ENCODE measurements at places on chromosomes 12 and 14. TPM values are rescaled to one million over a fixed set of nuclear protein-coding genes. Genes with fewer than 3 reads are reported as not detected.

- no peak overlapping the region for H3K27ac ChIP-seq
- DNase-seq = no peak
- H3K27me3 ChIP-seq = no peaks in the 10 kb centered on the region
- no peaks in the 10 kb centered on the region for H3K36me3 ChIP-seq
- H3K4me3 ChIP-seq = no peak overlapping the region
Observed at GRCh38 chr14:72588521-72588920, 305.4 kb downstream of the DPF3 start.

DNA sequence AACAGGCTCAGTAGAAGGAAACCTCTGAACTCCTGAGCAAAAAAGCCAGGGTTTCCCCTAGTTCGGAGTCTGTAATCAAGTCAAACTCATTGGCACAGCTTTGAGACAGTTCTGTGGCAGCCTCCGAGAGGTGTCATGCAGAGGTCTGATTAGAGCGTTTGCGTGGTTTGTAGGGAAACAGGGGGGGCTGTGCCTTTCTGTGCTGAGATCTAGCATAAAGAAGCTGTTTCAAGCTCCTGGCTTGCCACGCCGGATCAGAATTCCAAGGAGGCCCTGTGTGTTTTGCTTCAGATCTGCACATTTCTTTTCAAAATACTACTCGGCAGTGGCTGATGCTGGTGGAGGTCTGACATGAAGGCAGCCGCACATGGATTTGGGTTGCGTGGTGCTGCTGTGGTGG is 1.7 kb downstream of the CABP1 start:
- no peak for DNase-seq
- peaks cover 17% of the 10 kb centered on the region for H3K4me1 ChIP-seq
- no peak overlapping the region for H3K27ac ChIP-seq
- H3K27me3 ChIP-seq = peaks cover 73% of the 10 kb centered on the region
- H3K36me3 ChIP-seq = no peaks in the 10 kb centered on the region
- no peak overlapping the region for H3K4me3 ChIP-seq

- no peak overlapping the region for H3K4me3 ChIP-seq
- H3K4me1 ChIP-seq = no peaks in the 10 kb centered on the region
- no peaks in the 10 kb centered on the region for H3K27me3 ChIP-seq
- no peaks in the 10 kb centered on the region for H3K36me3 ChIP-seq
- H3K27ac ChIP-seq = no peak overlapping the region
Observed at GRCh38 chr12:102568276-102568675, 87.9 kb upstream of the IGF1 start.

GRCh38 chr12:10673659-10674384 is at the start of gene STYK1:
TSS of gene STYK1 (minus strand) at chr12:10674052. CDS start at chr12:10634618, 39,434 bp downstream.
- H3K4me1 ChIP-seq = peaks cover 6% of the 10 kb centered on the region
- H3K36me3 ChIP-seq = no peaks in the 10 kb centered on the region
- peak within 1 kb of the TSS; percentile 35 for H3K4me3 ChIP-seq
- H3K27me3 ChIP-seq = peaks cover 9% of the 10 kb centered on the region
- no peak within 1 kb of the TSS for H3K27ac ChIP-seq
- DNase-seq = peak; percentile 26

DNA sequence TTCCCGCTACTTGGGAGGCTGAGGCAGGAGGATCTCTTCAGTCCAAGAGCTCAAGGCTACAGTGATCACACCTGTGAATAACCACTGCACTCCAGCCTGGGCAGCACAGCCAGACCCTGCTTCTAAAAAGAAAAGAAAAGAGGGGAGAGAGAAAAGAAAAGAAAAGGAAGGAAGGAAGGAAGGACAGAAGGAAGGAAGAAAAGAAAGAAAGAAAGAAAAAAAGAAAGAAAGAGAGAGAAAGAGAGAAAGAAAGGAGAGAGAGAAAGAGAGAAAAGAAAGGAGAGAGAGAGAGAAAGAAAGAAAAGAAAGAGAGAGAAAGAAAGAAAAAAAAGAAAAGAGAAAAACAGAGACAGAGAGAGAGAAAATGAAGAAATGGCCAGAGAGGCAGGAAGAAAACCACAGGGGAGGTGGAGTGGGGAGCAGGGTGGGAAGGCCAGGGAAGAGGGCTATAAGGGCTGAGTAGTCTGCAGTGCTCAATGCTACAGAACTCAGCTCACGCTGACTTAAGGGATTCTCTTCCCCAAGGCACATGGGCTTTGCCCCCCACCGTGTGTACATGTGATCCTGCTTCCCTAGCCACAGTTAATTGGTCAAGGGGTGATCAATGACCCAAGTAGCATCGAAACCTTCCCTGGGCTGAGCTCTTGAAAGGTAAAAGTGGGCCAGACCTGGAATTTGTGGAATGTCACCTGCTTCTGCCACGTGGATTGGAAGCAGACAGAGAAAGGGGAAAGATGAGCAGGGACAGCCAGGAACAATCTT is 90.4 kb upstream of the TMCC3 start:
- no peaks in the 10 kb centered on the region for H3K4me1 ChIP-seq
- H3K36me3 ChIP-seq = no peaks in the 10 kb centered on the region
- no peak for DNase-seq
- H3K4me3 ChIP-seq = no peak overlapping the region
- no peaks in the 10 kb centered on the region for H3K27me3 ChIP-seq
- no peak overlapping the region for H3K27ac ChIP-seq

GRCh38 chr12:85573635-85574214 is 262.5 kb downstream of the RASSF9 start:
- H3K27ac ChIP-seq = no peak overlapping the region
- no peaks in the 10 kb centered on the region for H3K36me3 ChIP-seq
- no peaks in the 10 kb centered on the region for H3K4me1 ChIP-seq
- no peak for DNase-seq

DNA sequence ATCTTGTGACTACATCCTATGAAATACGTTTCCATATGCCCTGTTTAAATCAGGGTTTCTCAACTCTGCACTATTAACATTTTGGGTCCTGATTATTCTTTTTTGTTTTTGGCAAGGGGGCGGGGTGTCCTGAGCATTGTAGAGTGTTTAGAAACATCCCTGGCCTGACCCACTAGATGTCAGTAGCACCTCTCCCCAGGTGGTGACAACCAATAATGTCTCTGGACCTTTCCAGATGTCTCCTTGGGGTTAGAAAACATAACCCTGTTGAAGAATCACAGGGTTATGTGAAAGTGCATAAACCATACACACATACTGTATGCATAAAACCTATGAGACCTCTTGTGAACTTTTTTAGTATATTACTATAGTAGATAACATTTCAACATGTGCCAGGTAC is 1.4 kb downstream of the ACAD10 start:
- H3K4me1 ChIP-seq = peaks cover 10% of the 10 kb centered on the region
- H3K27me3 ChIP-seq = no peaks in the 10 kb centered on the region
- DNase-seq = no peak
- no peak overlapping the region for H3K27ac ChIP-seq
- no peak overlapping the region for H3K4me3 ChIP-seq
- H3K36me3 ChIP-seq = peaks cover 9% of the 10 kb centered on the region

GRCh38 chr14:69852531-69853321 is 26.5 kb upstream of the SMOC1 start:
- H3K27me3 ChIP-seq = no peaks in the 10 kb centered on the region
- peaks cover 2% of the 10 kb centered on the region for H3K4me1 ChIP-seq
- DNase-seq = no peak
- H3K27ac ChIP-seq = no peak overlapping the region

GRCh38 chr12:30200864-30201263 is 417.1 kb upstream of the TMTC1 start:
- H3K4me1 ChIP-seq = no peaks in the 10 kb centered on the region
- no peak for DNase-seq
- H3K27ac ChIP-seq = no peak overlapping the region
- H3K27me3 ChIP-seq = peaks cover 12% of the 10 kb centered on the region

- no peaks in the 10 kb centered on the region for H3K4me1 ChIP-seq
- H3K27me3 ChIP-seq = no peaks in the 10 kb centered on the region
- DNase-seq = no peak
- peaks cover 27% of the 10 kb centered on the region for H3K36me3 ChIP-seq
- H3K27ac ChIP-seq = no peak overlapping the region
Observed at GRCh38 chr14:64953661-64954060, 11.1 kb upstream of the GPX2 start.

DNA sequence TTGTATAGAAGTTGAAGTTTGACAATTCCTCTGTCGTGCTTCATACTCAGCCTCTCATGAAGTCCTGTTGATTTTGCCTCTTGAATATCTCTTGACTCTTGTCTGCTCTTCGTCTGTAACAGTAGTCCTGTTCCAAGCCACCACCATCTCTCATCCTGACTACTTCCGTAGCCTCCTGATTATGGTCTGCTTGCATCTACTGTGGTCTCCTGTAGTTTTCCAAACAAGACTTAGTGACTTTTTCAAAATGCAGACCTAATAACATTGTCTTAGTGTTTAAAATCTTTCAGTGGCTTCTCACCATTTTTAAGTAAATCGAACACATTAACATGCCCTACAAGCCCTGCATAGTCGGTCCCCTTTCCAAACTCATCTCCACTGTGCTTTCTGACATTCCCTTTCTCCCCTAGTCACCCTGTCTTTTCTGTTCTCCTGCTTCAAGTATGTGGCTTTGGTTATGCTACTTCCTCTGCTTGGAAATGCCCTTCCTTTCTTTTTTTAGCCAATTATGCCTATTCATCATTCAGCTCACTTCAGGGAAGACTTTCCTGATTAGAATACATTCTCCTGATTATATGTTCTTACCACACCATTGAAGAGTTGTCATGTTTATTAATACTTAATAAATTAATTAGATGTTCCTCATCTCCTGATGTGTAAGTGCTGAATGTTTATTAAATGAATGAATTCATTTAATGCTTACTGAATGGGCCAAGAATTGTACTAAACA is 2.0 kb downstream of the SCYL2 start:
- no peak for DNase-seq
- H3K36me3 ChIP-seq = peaks cover 2% of the 10 kb centered on the region
- H3K27me3 ChIP-seq = no peaks in the 10 kb centered on the region
- peaks cover 3% of the 10 kb centered on the region for H3K4me1 ChIP-seq
- peak overlapping the region; percentile 3 for H3K4me3 ChIP-seq
- H3K27ac ChIP-seq = no peak overlapping the region

- no peak overlapping the region for H3K4me3 ChIP-seq
- no peaks in the 10 kb centered on the region for H3K27me3 ChIP-seq
- no peak overlapping the region for H3K27ac ChIP-seq
- peaks cover 2% of the 10 kb centered on the region for H3K4me1 ChIP-seq
- DNase-seq = no peak
Observed at GRCh38 chr14:65267856-65268255, 144.7 kb upstream of the FUT8 start.

DNA sequence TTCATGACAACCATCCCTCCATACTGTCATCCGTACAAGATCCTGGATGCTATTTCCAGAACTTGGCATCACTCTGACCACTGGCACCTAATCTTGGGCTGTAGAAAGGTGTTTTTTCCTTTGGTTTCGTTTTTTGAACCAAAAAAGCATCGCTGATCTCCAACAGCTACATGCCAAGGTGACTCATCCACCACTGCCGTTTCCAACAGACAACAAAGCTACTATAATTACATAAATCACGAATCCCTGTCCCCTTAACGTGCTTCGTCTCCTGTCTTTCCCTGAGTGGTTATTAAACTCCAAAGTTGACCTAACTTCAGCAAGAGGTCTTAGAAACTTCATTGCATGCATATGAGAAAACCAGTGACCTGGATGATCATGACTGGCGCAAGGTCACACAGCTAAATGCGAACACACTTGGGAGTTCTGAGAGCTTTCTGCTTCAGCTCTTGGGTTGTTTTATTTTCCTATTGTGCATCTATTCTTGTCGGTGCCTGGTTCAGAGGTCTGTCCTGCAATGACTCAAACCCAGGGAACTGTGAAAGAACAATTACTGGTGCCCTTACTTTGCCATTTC is 99.9 kb downstream of the PPM1H start:
- no peaks in the 10 kb centered on the region for H3K27me3 ChIP-seq
- no peaks in the 10 kb centered on the region for H3K4me1 ChIP-seq

GRCh38 chr14:59483363-59483762 is 845 bp downstream of the L3HYPDH start:
- no peak overlapping the region for H3K27ac ChIP-seq
- peak overlapping the region; percentile 94 for H3K4me3 ChIP-seq
- peaks cover 5% of the 10 kb centered on the region for H3K36me3 ChIP-seq
- no peaks in the 10 kb centered on the region for H3K27me3 ChIP-seq

GRCh38 chr12:67442347-67442841 is 173.2 kb downstream of the CAND1 start:
- H3K27ac ChIP-seq = no peak overlapping the region
- peaks cover 9% of the 10 kb centered on the region for H3K4me1 ChIP-seq
- no peaks in the 10 kb centered on the region for H3K27me3 ChIP-seq
- H3K4me3 ChIP-seq = no peak overlapping the region
- no peaks in the 10 kb centered on the region for H3K36me3 ChIP-seq

DNA sequence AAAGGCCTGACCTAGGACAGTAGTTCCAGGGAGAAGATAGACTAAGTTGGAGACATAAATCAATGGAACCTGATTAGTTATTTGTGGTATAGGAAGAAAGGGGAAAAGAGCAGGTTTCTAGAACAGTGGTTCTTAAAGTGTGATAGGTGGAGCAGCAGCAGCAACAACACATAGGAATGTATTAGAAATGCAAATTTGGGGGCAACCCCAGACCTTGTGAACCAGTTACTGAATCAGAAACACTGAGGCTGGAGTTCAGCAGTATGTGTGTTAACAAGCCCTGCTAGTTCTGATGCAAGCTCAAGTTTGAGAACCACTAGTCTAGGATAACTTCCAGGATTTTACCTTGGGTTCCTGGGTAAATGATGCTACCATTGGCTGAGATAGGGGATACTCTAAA is 308.7 kb downstream of the EMP1 start:
- H3K4me3 ChIP-seq = no peak overlapping the region
- no peak overlapping the region for H3K27ac ChIP-seq
- no peak for DNase-seq
- no peaks in the 10 kb centered on the region for H3K27me3 ChIP-seq
- no peaks in the 10 kb centered on the region for H3K36me3 ChIP-seq
- no peaks in the 10 kb centered on the region for H3K4me1 ChIP-seq

DNA sequence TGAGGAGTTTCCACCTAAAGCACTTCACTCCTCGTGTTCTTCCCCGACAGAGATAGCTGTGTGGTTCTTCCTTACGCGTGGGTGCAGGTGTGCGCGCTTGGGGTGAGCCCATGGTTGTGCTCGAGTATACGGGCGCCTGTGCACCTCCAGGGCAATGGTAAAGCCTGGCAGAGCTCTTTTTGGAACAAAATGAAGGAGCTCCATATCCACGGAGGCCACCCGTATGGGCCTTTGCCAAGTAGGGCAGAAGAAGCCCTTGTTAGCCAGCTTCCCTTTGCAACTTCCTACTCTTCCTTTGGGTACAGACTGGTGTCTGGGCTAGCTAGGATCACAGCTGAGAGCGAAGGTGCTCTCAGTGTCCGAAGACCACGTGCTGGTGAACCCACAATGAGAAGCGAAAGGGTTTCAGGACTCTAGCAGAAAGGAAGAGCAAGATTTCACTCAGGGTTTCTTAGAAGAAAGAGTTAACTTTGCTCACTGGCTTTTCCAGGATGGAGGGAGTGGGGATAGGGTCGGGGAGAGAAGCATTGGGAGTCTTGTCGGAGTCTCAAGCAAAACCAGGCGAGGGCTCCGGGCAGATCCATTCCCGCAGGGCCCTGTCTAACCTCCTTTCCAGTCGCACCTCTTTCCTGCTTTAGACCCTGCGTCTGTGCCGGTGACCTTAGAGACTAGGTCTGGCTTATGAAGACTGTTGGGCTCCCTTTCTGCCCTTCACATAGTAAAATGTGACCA is 960 bp upstream of the LRFN5 start:
- peaks cover 64% of the 10 kb centered on the region for H3K27me3 ChIP-seq
- H3K4me3 ChIP-seq = no peak overlapping the region
- no peaks in the 10 kb centered on the region for H3K36me3 ChIP-seq
- no peak for DNase-seq
- peak overlapping the region; percentile 37 for H3K27ac ChIP-seq
- H3K4me1 ChIP-seq = no peaks in the 10 kb centered on the region

Gene OR4N5
- not detected for total RNA-seq

Gene SLCO1B1
- total RNA-seq = not detected

Gene C14orf39
- 0.24 TPM for total RNA-seq

Gene DNAJC22
- total RNA-seq = 0.09 TPM

Gene KRT6A
- 14.4 TPM for total RNA-seq

Gene LMO3
- total RNA-seq = 12.7 TPM

Gene PLEK2
- 34.0 TPM for total RNA-seq

Gene SERPINA12
- total RNA-seq = 0.05 TPM

Data from thymus (tissue), 14 donors.